Sigmoid colon (tissue), 7 donors: ENCODE measurements at places on chromosomes 6 and 20. TPM values are rescaled to one million over a fixed set of nuclear protein-coding genes. Genes with fewer than 3 reads are reported as not detected.

DNA sequence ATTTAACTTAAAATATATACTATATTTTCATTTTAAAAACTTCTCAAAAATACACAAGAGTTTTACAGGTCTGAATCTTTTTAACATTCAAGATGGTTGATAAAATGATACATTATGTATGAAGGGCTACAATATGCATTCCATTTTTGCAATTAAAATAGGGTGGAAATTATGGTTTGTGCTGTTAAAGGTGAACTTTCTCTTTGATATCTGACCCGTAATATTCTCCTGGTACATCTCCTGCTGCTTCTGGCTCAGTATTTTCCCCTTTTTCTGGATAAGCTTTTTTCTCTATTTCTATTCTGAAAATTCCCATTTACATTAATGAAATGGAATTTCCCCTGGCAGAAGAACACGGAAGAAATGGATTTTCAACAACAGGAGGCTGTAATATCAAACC is 27.4 kb upstream of the LCA5 start:
- DNase-seq, result no peak

Gene PGBD1
- 11.4 TPM for total RNA-seq

Gene MAFB
- total RNA-seq, result 18.6 TPM

- no peak for DNase-seq
These were observed 121.5 kb downstream of the UST start for GRCh38 chr6:148868314-148868713.
